Activated CD4-positive, alpha-beta memory T cell treated with anti-CD3 and anti-CD28 coated beads for 36 hours (primary cell): ENCODE measurements at places on chromosomes 7 and 10. TPM values are rescaled to one million over a fixed set of nuclear protein-coding genes. Genes with fewer than 3 reads are reported as not detected.

The ASB15 gene
- not detected for total RNA-seq

The PROSER2 gene
- total RNA-seq: 0.24 TPM

The LEP gene
- not detected for total RNA-seq

The LIPJ gene
- total RNA-seq: not detected

The CABCOCO1 gene
- not detected for total RNA-seq

The TSC22D4 gene
- total RNA-seq: 87.8 TPM

The DRGX gene
- total RNA-seq: not detected

The GPR15LG gene
- total RNA-seq: not detected

The RBP3 gene
- not detected for total RNA-seq

The PDK4 gene
- not detected for total RNA-seq

The AVL9 gene
- 44.2 TPM for total RNA-seq

The ACSM6 gene
- total RNA-seq: not detected

The GDF10 gene
- total RNA-seq: 0.56 TPM

The ABCC2 gene
- total RNA-seq: 0.82 TPM

The RBP4 gene
- not detected for total RNA-seq

The MCM10 gene
- total RNA-seq: 70.6 TPM

The OPN1SW gene
- total RNA-seq: not detected

The NEUROG3 gene
- total RNA-seq: not detected
